ENCODE measurements at places on chromosomes 13 and 19.

DNA sequence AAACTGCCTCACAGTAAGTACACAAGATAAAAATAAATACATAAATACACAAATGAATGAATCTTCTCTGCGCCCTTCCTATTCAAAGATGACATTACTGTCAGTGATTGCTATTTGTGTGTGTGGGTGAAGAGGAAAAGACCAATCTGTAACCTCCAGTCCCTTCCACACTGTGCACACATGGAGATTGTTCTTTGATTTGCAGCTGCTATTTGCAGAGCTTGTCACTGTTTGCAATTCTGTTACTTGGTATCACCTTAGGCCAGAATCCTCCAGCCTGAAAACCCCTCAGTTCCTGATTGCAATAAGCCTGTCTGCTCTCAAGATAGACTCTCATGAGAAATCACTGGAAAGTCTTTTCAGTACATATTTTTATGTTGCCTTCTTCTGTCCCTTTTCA, 1314.9 kb downstream of the PCDH9 start:
- DNase-seq = no peak

GRCh38 chr19:18945297-18945696, 4.3 kb upstream of the HOMER3 start:
- no peak for DNase-seq

GRCh38 chr13:50927701-50928100, 18.1 kb downstream of the RNASEH2B start:
- no peak for DNase-seq

GRCh38 chr13:95440441-95441088, 112.0 kb upstream of the CLDN10 start:
- DNase-seq = no peak

DNA sequence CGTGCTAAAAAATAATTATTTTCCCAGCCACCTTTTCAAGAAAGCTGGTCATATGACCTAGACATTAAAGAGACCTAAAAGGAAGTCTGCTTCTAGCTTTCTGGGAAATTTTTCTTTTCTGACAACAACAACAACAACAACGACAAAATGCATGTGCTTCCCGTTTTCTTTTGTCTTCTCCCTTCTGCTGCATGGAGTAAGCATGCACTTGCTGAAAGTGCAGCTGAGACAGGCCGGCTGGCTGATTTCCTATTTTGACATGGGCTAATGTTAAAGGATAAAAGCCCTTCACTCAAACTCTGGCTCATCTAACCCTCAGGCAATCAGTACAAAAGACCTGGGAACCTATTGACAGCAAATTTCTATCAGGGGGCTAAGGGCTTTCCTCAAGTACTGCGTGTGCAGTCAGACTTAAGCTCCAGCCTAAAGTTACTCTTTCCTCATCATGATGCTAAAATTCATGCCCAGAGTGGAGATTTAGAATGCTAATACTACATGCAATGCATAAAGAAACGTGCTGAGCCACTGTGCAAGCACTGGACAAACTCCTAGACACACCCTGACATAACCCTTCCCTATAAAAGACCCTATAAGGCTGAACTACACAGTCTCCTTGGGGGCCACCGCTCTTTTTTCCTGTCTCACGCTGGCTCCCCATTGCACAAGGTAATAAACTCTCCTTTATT, 811.1 kb downstream of the UQCRFS1 start:
- no peak for DNase-seq

DNA sequence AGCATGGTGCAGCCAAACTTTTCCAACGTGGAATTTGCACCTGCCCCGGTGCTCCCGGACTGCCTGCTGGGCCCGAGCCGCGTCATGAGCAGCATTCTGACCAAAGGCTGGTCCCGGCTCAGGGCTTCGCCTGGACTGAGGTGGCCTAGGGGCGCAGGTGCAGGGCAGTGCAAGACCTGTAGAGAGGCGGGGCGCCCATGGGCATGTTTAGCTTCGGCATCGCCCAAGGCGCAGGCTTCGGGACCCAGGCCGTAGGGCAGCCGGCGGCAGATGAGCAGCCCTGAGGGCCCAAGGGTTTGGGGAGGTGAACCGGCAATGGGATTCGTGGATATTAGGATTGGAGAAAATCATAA, 23.8 kb downstream of the LRFN3 start:
- DNase-seq = no peak

GRCh38 chr19:31903979-31904378, 441.4 kb upstream of the ZNF507 start:
- DNase-seq = no peak

GRCh38 chr13:41490371-41491015, 33.1 kb downstream of the RGCC start:
- DNase-seq = no peak

DNA sequence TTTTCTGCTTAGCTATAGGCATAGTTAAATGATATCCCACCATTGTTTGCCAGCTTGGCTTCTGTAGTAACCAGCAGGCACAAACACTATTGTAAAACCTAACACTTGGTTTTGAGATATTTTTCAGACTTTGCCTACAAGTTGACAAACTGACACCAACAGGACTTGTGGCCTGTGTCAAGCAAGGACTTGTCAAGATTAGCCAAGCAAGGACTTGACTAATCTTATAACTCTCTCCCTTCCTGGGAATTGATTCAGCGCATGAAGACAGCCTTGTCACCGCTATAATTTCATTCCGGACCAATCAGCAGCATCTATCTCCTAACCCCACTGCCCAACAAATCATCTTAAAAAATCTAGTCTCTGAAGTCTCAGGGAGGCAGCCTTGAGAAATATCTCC, 72.7 kb upstream of the SLITRK1 start:
- no peak for DNase-seq

DNA sequence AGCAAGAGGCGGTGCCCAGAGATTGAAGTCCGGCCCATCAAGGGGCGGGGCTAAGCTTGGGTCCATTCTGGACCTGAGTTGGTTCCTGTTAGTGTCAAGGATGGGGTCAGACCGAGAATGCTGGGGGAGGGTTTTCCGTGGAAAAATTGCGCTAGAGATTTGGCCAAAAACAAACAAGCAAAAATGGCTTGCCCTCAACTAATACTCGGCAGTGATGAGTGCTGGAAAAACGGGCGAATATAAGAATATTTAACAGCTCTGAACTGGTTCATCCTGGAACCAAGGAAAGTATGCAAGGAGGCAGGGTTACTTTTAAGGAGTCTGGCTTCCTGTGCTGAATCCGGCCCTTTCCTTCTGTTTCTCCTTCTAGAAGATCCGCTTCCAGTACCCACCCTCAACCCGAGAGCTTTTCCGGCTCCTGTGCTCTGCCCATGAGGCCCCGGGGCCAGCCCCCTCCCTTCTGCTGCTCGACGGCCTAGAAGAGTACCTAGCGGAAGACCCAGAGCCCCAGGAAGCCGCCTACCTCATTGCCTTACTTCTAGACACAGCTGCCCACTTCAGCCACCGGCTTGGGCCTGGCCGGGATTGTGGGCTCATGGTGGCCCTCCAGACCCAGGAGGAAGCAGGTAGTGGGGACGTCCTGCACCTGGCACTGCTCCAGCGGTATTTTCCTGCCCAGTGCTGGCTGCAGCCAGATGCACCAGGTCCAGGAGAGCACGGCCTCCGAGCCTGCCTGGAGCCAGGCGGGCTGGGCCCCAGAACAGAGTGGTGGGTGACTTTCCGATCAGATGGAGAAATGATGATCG, 880 bp downstream of the SWSAP1 start:
- peak; percentile 45 for DNase-seq

DNA sequence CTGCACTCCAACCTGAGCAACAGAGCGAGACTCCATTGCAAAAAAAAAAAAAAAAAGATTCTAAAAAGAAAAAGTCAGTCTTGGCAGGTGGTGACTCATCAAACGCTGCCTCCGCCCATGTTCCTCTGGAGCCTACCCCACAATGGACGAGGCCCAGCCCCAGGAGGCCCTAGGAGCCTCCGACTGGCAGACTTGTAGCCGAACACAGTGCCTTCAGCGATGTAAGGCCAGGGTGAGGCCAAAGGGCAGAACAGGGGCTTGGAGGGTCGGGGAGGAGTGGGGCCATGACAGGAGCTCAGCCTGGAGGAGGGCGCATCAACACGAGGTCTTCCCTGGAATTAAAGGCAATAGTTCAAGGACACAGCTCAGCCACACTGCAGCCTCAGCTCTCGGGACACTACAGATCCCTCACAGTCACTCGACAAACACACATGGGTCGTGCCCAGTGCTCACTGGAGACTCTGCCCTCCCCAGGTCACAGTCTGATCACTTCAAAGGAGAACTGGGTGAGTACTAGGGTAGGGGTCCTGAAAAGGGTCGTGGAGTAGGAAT, 5.1 kb downstream of the USE1 start:
- no peak for DNase-seq

DNA sequence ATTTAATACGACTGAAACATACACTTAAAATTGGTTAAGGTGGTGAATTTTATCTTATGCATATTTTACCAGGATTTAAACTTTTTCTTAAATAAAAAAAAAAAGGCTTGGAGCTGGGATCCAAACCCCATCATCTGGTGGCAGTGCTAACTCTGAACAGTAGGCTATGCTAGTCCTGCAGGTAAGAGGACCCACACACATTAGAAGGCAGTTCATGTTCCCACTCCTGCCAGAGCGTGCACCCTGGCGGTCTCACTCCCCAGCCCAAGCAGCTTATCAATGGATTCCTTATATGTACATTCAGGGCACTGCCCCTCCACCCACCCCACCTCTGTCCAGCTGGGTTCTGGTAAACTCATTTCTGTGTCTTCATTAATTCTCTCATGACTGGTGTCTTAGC, 31.3 kb upstream of the CEBPA start:
- no peak for DNase-seq

GRCh38 chr13:30321256-30321655, 13.9 kb upstream of the KATNAL1 start:
- DNase-seq = no peak

GRCh38 chr13:95533545-95534160, 18.9 kb upstream of the CLDN10 start:
- no peak for DNase-seq

- no peak for DNase-seq
Observed at GRCh38 chr13:22776394-22777186, 404.2 kb upstream of the SGCG start.

DNA sequence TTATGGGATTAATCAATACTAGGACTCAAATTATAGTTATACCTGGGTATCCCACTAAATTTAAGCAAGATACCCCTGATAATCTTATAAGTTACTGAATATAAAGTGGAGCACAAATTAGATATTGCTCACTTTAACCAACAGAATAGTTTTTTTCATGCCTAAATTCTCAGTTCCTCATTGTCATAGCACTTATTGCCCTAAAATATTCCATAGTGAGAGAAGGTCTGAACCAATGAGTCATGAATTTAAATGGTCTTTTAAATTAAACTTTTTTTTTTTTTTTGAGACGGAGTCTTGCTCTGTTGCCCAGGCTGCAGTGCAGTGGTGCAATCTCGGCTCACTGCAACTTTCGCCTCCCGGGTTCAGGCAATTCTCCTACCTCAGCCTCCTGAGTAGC, 42.4 kb downstream of the ZNF136 start:
- DNase-seq = no peak

- no peak for DNase-seq
Observed at GRCh38 chr13:45412274-45413049, 5.7 kb downstream of the SLC25A30 start.

DNA sequence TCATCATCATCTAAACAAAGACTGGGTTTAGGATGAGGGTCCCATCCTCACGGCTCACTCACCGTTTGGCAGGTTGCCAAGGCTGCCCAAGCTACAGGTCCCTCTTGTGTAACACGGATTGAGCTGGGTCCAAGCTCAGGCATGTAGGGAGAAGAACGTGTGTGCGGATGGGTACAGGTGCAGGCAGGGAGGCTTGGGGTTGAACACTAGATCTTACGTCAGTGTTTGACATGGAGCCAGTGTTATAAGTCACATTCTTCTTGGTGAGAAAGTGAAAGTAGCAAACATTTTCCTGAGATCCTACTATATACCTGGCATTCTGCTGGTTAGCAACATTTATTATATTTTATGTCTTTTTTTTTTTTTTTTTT, 136.8 kb upstream of the RNF113B start:
- DNase-seq = no peak

- DNase-seq = no peak
Observed at GRCh38 chr19:57867868-57868492, 18.3 kb downstream of the ZNF587 start.

- DNase-seq = no peak
Observed at GRCh38 chr13:42228527-42228926, 43.4 kb upstream of the AKAP11 start.

DNA sequence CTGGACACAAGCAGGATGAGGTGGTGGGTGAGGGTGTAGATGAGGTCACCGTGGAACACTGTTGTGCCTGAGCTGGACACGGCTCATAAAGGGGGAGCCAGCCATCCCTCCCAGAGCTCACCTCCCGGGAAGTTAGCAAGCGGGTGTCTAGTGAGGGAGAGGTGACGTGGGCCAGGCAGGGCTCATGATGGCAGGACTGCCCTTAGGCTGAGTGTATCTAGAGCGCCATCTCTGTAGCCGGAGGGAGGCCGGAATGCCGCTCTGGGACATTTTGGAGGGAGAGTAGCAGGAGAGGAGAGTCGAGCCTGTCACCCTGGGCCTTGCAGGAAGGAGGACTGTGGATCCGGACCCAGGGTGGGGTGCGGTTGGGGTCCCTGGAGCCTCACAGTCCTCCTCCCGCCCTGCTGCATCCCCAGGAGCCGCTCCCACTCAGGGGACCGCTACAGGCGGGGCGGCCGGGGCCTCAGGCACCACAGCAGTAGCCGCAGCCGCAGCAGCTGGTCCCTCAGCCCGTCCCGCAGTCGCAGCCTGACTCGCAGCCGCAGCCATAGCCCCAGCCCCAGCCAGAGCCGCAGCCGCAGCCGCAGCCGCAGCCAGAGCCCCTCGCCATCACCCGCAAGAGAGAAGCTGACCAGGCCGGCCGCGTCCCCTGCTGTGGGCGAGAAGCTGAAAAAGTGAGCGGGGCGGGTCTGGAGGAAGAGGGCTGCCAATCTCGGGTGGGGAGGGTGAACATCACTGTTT, 9.2 kb downstream of the ZNF296 start:
- DNase-seq = no peak

- no peak for DNase-seq
Observed at GRCh38 chr19:55451965-55452748, 9.1 kb upstream of the SHISA7 start.

DNA sequence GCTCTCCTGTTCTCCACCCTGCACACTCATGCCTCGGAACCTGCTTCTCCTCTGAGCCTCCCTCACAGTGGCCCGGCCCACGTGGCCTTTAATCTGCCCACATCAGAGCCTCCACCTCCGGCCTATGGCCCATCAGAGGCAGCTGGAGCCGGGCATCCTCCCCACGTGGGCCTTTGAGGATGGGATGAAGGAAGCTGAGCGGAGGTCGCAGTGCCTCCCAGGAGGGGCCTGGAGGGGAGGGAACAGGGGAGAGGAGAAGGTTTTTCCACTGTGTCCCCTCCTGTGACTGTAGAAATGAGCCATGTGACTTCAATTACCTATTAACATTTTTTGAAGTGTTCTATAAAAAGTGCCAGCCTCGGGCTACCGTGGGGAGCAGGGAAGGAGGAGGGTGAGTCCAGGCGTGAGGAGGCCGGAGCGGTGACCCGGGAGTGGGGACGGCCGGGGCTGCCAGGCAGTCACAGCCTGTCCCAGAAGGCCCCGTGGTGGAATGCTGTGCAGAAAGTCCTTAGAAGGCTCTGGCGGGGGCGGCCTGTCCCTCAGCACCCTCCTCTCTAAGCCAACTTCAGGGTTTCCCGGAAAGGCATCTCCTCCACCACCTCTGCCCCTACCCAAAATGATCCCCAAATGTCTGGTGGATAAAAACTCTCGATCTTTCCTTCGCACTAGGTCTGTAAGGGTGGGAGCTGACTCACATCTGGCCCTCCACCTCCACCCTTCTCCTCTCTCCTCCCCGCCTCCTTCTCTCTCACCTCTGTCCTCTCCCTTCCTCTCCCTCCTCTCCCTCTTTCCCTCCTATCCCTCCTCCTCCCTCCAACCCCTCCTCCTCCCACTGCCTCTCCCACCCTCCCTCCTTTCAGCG, 24.8 kb upstream of the SLC1A5 start:
- no peak for DNase-seq
